ENCODE measurements at places on chromosomes 7 and 10.

GRCh38 chr7:31720366-31720765, 33.4 kb downstream of the PPP1R17 start:
- DNase-seq, result no peak

- DNase-seq, result no peak
Observed at GRCh38 chr10:80598084-80598798, 60.5 kb downstream of the SH2D4B start.

DNA sequence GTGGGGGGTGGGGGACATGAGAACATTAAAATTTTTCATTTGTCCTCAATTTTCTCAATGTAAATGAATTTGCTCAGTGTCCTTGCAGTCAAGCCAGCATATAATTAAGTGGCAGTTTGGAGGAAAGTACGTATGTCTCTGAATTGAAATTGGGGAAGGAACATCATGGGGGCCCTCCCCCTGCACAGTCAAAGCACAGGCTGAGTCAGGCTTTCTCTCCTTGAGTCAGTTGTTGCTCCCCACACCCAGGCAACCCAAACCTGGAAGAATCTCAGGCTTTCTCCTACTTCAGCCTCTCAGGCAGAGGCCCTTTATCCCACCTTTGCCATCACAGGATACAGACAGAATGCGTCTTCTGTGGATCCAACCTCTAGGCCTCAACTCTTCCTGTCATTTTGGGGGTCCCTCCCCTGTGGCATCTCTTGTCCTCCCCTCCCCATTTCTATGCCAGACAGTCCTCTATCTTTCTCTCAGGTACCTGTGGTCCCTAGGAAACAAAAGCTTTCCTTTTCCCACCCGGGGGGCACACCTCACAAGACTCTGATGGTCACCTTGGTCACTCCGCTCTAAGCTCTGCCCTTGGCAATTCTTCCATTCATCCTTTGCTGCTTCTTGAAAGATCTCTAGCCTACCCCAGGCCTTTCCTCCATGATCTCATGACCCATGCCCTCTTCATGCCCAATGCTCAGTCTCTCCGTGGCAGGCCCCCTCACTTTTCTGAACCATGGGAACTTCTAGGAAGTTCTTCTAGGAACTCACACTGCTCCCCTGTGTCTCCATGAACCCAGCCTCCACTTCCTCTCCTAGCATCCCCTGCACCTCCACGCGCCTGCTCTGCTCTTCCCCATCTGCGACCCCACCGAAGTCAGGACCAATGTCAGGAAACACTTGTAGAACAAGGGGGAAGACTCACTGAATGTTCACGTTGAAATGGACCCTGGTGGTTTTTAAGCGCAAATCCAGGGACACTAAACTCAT, 40.4 kb downstream of the CREB3L2 start:
- DNase-seq, result no peak

- DNase-seq, result no peak
Observed at GRCh38 chr7:149223761-149224160, 15.7 kb upstream of the ZNF212 start.

- DNase-seq, result no peak
Observed at GRCh38 chr10:7886056-7886455, 67.8 kb downstream of the TAF3 start.

- DNase-seq, result no peak
Observed at GRCh38 chr10:88899886-88900285, 19.8 kb downstream of the STAMBPL1 start.

GRCh38 chr10:22640359-22640758, 74.0 kb downstream of the PIP4K2A start:
- DNase-seq, result no peak

DNA sequence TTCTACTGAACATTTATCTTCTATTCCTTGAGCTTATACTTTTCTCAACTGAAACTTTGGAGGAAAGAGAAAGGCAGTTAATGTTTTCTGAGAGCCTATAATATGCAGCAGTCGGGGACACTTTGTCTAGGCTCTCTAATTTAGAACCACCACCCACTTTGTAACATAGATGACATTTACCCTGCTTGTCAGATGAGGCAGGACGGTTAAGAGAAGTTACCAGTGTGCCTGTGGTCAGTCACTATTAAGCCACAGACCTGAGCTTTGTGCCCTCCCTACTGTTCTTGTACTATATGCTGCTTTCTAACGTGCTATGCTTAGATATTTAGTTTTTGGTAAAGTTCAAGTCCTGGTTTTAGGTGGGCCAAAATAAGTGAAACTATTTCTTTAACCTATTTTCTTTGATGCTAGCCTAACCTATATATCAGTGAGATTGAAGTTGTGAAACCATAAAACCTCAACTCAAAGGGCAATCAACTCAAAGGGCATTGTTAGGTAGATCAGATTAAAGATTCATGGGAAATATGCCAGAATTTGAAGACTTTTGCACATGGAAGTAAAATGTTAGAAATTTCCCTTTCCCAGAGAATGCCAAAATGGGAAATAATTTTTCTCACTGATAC, 156.5 kb upstream of the AGR3 start:
- DNase-seq, result no peak
